ENCODE measurements at places on chromosomes 1 and 21. TPM values are rescaled to one million over a fixed set of nuclear protein-coding genes. Genes with fewer than 3 reads are reported as not detected.

GRCh38 chr1:226371027-226371694, 36.7 kb downstream of the PARP1 start:
- no peak for DNase-seq

DNA sequence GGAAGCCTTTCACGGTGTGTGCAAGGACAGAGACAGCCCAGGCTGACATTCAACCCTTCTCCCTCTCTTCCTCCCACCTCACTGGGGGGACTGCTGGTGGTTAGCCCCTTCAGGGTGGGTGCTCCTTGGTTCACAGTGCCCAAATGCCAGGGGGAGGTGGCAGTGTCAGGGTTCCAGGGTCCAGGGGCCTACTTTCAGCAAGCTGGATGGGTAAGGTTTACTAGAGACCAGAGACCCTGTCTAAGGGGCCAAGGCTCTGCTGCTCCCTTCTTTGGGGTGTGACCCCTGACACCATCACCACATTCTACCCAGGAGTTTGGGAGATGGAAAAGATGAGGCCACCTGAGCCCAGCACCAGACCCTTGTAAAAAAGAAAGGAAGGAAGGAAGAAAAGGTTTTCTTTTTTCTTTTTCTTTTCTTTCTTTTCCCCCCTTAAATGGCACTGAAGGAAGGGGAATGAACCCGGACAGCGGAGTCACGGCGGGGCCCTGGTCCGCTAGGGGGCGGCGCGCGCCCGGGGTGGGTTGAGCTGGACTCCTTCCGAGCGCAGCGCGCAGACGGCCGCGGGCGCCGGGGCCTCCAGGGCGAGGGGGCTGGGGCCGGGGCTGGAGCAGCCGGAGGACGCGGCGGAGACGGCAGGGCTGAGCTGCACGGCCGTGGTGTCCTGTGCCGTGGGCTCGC, 18.8 kb downstream of the KNCN start:
- peak; percentile 78 for DNase-seq

- no peak for DNase-seq
These were observed 206.2 kb upstream of the RRP15 start for GRCh38 chr1:218078916-218079315.

DNA sequence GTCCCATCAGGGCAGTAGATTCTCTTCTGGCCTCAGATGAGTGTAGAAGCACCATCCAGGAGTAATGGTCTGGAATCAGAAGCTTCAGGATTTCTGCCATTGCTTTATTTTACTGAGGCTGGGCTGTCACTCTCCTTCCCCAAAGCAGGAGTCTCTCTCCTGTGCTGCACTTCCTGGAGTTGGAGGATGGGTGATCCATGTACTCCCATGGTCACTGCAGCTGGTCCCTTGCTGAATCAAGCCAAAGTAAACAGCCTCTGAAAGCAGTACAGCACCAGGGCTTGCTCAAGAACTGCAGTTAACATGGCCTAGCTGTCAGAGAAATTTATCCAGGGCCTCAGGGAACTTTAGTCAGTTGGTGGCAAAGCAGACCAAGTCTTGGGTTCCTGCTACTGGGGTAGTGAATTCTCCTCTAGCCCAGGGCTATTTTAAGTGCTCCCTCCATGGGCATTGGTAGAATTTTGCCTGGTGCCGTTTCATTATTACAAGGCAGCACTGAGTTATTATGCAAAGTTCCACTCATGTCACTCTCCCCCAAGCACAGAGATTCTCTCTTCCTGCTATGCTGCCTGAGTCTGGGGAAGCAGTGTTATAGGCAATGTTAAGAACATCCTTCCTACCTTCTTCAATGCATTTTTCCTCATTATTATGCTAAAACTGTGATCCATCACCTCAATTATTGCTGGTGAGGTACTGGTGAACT, 29.5 kb downstream of the DRAM2 start:
- no peak for DNase-seq

- no peak for DNase-seq
These were observed 114.6 kb downstream of the TNFSF18 start for GRCh38 chr1:172936088-172936645.

DNA sequence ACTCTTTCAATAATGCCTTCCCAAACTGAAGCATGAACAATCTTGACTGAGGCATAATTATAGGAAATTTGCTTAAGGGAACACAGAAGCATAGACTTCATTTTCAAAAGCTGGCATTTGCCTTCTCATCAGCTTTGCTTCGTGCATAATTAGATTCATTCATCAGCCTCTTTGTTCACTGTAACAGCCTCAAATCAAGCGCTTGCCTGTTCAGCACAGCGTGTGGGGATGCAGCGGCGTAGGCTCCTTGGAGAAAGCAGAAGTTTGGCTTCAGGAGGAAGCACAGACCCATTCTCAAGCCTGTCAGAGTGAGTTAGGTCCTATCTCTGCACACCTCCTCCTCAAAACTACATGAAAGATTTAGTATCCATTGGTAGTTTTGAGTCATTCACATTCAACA, 246.4 kb upstream of the MAP1LC3C start:
- DNase-seq = no peak

DNA sequence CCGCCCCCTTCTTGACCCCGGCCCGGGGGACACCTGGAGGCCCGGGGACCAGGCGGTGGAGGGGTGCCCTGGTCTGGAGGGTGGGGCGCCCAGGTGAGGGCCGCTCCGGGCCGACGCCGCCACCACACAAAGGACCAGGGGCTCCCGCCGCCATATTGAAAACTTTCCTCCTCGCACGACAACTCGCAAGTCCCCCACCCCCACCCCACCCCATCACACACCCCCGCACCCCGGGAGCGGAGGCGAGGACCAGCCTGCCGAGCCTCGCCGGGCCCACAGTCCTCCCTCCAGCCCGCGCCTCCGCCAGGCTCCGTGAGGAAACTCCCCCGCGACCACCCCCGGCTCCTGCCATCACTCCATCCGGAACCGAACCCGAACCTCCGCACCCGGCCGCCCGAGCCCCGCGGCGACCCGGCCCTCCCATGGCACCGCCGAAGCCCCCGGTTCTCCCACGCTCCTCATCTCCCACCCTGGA, 733 bp downstream of the KDM5B start:
- peak; percentile 55 for DNase-seq

DNA sequence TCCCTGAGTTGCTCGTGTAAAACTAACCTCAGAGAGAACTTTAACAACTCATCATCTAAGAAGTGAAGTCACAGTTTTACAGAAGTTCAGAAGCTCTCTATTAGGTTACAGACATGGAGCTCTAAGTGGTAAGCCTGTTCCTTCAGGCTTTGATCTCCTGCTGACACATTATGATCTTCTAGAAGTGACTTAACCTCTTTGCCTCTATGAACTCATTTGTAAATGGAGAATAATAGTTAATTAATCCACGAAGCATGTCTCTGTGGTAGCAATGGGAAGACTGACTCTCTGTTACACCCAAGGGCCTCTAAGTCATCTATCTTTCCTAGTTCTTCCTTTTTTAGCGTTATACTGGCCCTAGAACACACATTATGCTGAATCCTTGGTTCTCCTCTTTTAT, 157.9 kb upstream of the NRIP1 start:
- no peak for DNase-seq

GRCh38 chr1:24339996-24340395, 20.8 kb downstream of the GRHL3 start:
- DNase-seq = no peak

GRCh38 chr1:184693011-184693410, 61.6 kb downstream of the EDEM3 start:
- DNase-seq = no peak

DNA sequence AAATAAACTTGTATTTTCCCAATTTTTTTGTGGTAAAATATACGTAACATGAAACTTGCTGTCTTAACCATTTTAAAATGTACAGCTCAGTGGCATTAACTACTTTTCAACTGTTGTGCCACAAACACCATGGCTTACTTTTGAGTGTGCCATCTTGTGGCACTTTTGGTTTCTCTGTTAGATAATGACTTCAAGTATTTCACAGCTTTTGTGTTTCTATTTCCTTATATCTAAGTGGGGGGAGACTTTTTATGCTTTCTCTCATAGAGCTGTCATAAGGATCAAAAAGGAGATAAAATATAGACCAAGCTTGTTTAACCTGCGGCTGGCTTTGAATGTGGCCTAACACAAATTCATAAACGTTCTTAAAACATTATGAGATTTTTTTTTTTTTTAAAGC, 44.3 kb downstream of the CDC14A start:
- DNase-seq = no peak

DNA sequence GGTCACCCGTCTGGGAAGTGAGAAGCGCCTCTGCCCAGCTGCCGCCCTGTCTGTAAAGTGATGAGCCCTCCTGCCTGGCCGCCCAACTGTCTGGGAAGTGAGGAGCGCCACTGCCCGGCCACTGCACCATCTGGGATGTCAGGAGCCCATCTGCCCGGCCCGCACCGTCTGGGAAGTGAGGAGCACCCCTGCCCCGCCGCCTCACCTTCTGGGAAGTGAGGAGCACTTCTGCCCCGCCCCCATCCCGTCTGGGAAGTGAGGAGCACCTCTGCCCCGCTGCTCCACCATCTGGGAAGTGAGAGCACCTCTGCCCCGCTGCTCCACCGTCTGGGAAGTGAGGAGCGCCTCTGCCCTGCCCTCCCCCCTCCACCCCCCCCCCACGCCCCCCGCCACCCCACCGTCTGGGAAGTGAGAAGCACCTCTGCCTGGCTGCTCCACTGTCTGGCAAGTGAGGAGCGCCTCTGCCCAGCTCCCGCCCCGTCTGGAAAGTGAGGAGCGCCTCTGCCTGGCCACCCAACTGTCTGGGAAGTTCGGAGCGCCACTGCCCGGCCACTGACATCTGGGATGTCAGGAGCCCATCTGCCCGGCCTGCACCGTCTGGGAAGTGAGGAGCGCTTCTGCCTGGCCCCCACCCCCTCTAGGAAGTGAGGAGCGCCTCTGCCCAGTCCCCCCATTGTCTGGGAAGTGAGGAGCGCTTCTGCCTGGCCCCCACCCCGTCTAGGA, 4.5 kb upstream of the ZZZ3 start:
- peak; percentile 51 for DNase-seq

- no peak for DNase-seq
These were observed 29.4 kb downstream of the SNX27 start for GRCh38 chr1:151641229-151641628.

DNA sequence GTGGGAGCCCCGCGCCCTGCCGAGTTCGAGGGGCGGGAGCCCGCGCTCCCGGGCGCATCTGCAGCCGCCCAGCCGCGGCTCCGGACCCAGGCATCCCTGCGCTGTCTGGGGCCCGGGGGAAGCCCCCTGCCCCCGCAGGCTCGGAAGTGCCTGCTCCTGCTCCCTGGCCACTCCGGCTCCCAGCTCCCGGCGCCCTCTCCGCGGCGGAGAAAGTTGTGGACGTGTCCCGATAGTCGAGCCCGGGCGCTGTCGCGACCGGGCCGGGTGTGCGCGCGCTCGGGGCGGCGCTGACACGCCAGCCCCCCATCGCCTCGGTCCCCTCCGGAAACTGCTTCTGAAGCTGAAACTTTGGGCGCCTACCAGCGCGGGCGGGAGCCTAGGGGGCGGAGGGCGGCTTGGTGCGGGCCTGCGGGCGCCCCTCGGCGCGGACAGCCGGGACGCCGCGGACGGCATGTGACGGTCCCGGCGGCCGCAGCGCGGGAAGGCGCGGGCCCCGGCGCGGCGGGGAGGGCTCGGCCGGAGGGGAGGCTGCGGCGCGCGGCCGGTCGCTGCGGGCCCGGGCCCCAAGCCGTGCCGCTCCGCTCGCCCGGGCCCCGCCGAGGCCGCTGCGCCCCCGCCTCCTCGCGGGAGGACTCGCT, 515 bp downstream of the MAN1C1 start:
- peak; percentile 59 for DNase-seq

CSMD2 gene
- total RNA-seq = 2.2 TPM

FABP3 gene
- total RNA-seq = 30.8 TPM

LCE1A gene
- total RNA-seq = not detected
